EL (cell line): ENCODE measurements at places on chromosomes 7 and 10.

GRCh38 chr10:71623986-71624291 lies 95.6 kb downstream of the C10orf105 start:
- DNase-seq, result no peak

- peak; percentile 51 for DNase-seq
These were observed 733 bp upstream of the ARL5B start for GRCh38 chr10:18658271-18659124.

GRCh38 chr10:126576336-126576735 lies 94.2 kb downstream of the C10orf90 start:
- DNase-seq, result peak; percentile 28

GRCh38 chr10:21508706-21509331 lies 16.7 kb downstream of the SKIDA1 start:
- DNase-seq, result no peak

DNA sequence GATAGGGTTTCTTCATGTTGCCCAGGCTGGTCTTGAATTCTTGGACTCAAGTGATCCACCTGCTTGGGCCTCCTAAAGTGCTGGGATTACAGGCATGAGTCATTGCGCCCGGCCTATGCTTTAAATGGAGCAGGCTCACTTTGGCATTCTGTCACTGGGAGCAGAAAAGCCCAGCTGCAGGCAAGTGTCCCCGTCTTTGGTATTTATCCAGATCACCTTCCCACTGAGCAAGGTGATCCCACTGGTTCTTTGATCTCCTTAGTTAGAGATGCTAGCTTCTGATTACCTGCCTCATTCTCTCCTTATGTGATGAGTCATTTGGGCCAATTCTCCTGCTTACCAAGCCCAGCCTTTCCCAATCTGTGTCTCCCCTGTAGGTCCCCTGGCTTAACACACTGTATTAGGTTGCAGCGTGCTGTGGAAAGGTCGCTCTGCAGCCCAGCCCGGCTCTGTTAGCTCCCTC lies 39.3 kb downstream of the SPDYE5 start:
- DNase-seq, result peak; percentile 8

DNA sequence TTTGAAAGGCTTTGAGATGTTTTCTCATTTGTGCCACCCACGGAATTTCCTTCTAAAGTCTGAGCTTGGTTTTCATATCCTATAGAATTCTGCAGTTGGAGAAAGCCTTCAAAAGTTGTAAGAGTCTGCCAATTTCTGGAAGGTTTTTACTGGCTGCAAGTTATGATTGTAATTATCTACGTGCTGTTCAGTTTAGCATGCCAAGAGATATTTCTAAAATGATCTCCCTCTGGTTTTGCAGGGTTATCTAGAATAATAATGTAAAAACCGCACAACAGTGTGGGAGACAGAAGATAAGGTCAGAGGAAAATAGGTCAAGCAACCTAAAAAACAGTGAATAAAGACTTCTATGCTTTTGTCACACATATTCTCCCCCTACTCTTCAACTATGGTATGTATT lies 69.3 kb downstream of the MTERF1 start:
- no peak for DNase-seq
